ENCODE measurements at places on chromosomes 2 and 18. TPM values are rescaled to one million over a fixed set of nuclear protein-coding genes. Genes with fewer than 3 reads are reported as not detected.
A peak's percentile ranks its signal among the peaks of the same experiment; 100 is the strongest.

ACADL gene
- total RNA-seq: not detected

GRCh38 chr2:16773080-16773713 is 107.6 kb upstream of the CYRIA start:
- no peak for DNase-seq
- no peak overlapping the region for H3K4me3 ChIP-seq
- H3K36me3 ChIP-seq: no peaks in the 10 kb centered on the region
- H3K27me3 ChIP-seq: peaks cover 7% of the 10 kb centered on the region
- no peak overlapping the region for H3K27ac ChIP-seq

DNA sequence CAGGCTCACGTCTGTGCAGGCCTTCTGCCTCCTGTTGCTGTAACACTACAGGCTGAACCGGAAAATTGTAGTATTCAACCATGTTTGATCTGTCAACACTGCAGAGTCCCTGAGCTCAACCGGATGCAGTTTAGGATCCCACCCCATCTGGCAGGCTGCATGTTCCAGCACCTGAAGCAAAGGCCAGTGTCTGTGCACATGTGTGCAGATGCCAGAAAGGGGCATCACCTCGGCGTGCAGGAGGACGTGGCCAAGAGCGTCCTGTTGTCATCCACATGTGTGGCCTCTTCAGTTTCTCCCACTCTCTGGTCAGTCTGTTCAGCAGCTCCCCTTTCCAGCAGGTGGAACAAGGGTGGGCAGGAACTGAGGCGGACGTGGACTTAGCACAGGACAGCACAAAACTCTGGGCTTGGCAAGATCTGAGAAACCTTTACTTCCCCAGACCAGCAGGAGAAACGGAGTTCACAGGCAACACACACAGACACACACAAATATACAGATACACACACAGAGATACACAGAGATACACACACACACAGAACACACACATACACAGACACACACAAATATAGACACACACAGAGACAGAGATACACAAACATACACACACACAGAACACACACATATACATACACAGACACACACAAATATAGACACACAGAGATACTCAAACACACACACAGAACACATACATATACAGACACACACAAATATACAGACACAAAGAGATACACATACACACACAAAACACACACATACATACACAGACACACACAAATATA is 111.3 kb downstream of the NDUFA10 start:
- DNase-seq: no peak
- peaks cover 23% of the 10 kb centered on the region for H3K36me3 ChIP-seq
- no peak overlapping the region for H3K27ac ChIP-seq
- H3K27me3 ChIP-seq: no peaks in the 10 kb centered on the region
- H3K4me3 ChIP-seq: no peak overlapping the region
- peaks cover 40% of the 10 kb centered on the region for H3K4me1 ChIP-seq

DNA sequence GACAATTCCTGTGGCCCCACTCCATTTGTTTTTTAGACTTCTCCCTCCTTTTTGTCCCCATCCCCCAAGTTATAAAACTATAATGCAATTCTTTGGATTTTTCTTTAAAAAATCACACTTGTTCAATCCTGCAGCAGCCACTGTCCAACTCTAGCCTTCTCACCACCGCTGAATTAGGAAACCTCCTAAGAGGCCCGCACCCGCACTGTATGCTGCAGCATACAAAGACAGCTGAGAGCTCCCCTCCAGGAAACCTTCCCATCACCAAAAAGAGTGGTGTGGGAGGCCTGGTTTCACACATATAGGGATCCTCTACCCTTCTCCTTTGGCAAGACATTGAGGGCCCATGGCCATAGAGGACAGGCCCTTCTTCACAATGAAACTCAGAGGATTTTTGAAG is 2.9 kb downstream of the PCGF1 start:
- H3K36me3 ChIP-seq: peaks cover 38% of the 10 kb centered on the region
- DNase-seq: no peak
- peaks cover 63% of the 10 kb centered on the region for H3K4me1 ChIP-seq
- peak overlapping the region; percentile 14 for H3K4me3 ChIP-seq
